ENCODE measurements at places on chromosomes 13 and 19. TPM values are rescaled to one million over a fixed set of nuclear protein-coding genes. Genes with fewer than 3 reads are reported as not detected.

- no peak for DNase-seq
Observed at GRCh38 chr13:113456116-113456702, 2.9 kb upstream of the ADPRHL1 start.

GRCh38 chr13:32047793-32048192 lies 16.2 kb downstream of the FRY start:
- DNase-seq, result no peak

DNA sequence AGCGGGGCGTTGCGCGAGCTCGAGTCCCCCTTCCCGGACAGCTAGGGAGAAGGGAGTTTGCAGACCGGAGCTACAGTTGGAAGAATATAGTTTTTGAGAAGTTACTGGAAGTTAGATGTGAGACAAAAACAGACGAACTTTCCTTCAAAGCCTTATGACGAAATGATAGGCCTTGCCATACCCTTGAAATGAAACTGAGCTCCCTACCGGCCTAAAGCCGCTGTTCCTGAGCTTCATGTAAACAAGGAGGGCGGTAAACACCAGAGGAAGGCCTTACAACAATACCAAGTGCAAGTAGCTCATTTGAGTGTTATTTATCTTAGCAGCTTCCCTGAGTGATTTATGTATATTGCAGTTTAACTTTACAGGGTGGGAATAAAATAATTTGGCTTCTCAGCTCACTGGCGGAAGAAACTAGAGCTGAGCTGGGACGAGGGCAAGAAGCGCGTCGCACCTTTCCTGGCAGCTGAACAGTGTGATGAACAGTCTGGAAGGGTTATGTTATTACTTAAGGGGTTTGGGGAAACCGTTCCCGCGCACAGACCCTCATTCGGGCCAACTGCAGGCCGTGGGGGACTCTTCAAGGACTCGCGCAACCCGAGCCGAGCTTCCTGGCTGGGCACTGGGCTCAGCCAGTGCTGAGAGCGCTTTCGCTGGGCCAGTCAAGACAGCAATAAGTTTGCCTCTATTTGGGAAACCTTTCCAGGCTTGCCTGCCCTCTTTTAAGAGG lies 111.2 kb downstream of the KCNRG start:
- DNase-seq, result peak; percentile 60

MAP4K1 gene
- total RNA-seq, result not detected

SSC5D gene
- 12.6 TPM for total RNA-seq
